CMK (cell line): ENCODE measurements at places on chromosomes 12 and 14.

DNA sequence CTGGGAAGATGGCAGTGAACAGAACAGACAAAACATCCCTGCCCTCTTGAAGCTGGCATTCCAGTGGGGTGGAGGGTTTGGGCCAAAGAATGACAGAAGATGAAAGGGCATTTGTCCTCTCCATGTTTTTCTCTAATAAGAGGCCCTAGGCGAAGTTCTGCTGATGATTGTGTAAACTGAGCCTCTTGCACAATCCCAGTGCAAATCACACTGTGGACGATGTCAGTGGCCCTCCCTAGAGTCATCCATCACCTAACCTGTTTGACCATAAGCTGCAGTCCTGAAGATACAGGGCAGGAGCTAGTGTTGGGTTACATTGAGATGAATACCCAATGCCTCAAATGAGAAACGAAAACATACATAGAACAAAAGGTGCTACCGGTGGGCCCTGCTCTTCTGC, 622.4 kb upstream of the TBX3 start:
- no peak for DNase-seq

DNA sequence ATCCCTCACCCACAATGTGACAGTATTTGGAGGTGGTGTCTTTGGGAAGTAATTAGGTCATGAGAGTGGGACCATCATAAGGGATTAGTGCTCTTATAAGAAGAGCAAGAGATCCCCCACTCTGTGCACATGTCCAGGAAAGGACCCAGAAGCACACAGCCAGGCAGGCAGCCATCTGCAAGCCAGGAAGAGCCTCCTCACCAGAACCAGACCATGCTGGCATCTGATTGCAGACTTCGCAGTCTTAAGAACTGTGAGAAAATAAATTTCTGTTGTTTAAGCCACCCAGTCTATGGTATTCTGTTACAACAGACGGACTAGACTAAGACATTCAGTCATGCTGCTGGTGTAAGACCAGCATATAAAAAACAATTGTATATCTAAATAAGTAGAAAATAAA, 69.8 kb downstream of the EFCAB11 start:
- DNase-seq, result no peak

- no peak for DNase-seq
Observed at GRCh38 chr14:99560922-99561683, 42.9 kb downstream of the CCDC85C start.

DNA sequence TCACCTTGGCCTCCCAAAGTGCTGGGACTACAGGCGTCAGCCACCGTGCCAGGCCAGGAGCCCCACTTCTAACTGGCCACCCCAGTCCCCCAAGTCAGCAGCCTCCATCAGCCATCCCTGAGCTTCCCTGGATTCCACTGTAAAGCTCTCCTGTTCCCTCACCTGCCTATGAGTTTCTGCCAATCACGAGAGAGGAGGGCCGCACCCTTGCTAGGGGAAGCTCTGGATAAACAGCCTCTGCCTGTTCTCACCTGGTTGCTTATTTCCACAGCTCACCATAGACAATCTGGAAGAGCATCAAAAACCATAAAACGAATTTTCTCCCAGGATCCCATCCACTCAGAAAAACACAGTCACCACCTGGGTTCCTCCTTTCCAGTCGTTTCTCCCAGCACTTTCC, 5.0 kb downstream of the CDCA4 start:
- DNase-seq, result no peak

DNA sequence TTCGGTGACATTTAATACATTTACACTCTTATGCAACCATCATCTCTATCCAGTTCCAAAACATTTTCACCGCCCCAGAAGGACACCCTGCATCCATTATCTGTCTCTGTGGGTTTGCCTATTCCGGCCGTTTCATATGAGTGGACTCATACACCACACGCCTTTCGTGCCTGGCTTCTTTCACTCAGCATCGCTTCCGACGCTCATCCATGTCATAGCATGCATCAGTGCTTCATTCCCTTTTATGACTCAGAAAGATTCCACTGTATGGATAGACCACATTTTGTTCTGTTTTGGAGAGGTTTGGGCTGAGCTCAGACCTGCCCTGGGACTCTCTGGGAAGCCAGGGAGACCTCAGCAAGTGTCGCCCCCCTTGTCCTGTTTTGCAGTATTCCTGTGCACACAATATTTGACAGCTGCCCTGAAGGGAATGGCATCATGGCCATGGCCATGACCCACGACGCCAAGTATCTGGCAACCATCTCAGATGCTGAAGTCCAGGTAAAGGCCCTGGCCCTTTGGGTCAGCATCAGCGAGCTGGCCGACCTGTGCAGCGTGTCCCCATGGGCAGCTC, 23.8 kb downstream of the CFAP251 start:
- no peak for DNase-seq

GRCh38 chr14:72999316-72999715, 27.6 kb downstream of the ZFYVE1 start:
- no peak for DNase-seq

GRCh38 chr12:108854451-108855283, 2.7 kb downstream of the SSH1 start:
- DNase-seq, result no peak

- no peak for DNase-seq
Observed at GRCh38 chr12:102633981-102634605, 153.7 kb upstream of the IGF1 start.

DNA sequence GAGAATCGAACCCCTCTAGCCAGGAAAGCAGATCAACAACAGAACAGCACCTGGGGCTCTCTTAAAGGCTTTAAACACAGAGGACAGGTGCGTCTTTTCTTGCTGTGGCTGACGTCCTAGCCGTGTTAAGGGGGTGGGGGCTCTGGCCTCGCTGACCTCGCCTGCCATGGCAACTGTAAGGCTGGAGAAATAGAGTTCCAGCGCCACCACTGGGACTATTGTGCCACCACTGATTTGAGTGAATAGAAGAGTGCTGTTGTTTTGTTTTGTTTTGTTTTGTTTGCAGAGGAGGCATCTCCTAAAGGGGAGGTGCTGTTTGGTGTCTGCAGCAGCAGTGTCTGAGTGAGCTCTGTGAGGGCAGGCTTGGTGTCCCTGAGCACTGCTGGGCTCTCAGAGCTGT, 34.2 kb upstream of the PRMT8 start:
- DNase-seq, result no peak

DNA sequence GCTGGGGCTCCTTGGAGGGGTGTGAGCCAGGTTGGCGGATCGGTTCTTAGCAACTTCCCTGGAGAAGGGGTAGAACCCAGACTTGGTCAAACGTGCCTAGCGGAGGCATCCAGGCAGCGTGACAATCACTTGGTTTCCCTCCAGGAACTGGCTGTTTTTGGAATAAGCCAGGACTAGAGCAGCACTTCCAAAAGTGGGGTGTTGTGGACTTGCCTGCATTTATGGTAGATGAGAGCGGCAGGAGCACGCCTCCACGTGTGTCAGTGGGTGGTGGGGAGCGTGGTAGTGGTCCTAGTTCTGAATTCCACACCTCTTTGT, 2.8 kb downstream of the PRMT8 start:
- DNase-seq, result no peak

- no peak for DNase-seq
Observed at GRCh38 chr12:27970401-27971120, 2.0 kb downstream of the PTHLH start.

DNA sequence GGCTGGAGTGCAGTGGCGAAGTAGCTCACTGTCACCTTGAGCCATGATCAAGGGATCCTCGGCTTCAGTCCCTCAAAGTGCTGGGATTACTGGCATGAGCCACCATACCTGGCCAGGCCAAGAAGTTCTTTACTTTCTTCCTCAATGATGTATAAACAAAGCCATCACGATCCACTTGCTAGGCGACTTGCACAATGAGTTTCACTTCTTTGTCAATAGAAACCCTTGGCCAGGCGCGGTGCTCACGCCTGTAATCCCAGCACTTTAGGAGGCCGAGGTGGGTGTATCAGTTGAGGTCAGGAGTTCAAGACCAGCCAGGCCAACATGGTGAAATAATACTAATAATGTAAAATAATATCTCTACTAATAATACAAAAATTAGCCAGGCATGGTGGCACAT, 14.4 kb upstream of the SPSB2 start:
- no peak for DNase-seq

GRCh38 chr14:61179061-61179690, 102.0 kb downstream of the TMEM30B start:
- DNase-seq, result no peak

DNA sequence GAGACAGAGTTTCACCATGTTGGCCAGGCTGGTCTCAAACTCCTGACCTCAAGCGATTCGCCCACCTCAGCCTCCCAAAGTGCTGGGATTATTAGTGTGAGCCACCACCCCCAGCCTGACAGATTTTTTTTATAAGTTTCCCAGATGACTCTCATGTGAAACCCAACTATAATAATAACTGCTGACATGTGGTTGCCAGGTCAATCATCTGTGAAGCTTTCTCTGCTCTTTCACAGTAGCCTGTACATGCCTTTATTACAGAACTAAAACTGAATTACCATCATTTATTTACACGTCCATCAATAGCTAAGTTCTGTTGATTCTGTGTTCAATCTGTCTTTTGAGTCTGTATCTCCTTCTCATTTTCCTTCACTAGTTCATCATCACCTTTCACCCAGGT, 218.5 kb downstream of the RPS29 start:
- no peak for DNase-seq

- DNase-seq, result no peak
Observed at GRCh38 chr12:105590571-105590970, 260.1 kb downstream of the C12orf75 start.

- DNase-seq, result no peak
Observed at GRCh38 chr14:104431929-104432541, 147.5 kb upstream of the C14orf180 start.

DNA sequence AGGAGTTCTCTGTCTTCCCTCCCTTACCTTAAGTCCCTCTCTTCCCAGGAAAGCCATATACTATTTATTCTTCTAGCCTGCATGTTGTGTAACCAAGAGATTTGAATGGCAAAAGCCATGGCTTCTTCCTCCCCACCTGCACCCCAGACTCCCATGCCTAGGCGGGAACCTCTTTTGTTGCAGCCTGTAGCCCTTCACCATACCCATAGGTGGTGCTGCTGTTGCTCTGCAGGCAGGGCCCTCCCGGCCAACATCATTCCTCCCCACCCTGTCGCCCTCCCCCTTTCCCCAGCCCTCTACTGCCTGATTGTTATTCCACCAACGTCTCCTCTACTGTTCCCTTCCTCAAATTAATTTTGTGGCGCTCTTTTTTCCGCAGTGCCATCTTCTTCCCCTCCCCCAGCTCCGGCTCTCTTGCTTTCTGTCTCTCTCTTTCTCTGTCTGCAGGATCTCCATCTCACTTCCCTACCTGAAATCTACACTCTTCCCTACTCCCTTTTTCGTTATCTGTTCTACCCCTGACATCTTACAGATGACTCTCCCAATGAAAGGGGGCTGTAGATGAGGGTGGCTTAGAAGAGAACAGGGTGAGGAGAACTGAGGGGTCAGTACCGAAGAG, 13.8 kb downstream of the NGDN start:
- no peak for DNase-seq

DNA sequence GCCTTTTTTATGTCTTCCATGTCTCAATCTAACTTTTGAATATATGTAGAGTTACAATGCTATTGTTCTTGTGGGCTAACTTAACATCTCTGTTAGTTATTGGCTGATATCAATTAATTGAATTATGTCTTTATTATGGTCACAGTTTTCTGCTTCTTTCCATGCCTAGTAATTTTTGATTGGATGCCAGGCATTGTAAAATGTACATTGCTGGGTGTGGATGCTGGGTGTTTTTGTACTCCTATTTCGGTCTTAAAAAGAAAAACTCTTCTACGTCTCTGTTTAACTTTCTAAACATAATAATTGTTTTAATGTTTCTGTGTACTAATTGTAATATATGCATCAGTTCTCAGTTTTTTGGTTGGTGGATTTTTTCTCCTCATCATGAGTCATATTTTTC, 296.1 kb upstream of the PRICKLE1 start:
- no peak for DNase-seq

DNA sequence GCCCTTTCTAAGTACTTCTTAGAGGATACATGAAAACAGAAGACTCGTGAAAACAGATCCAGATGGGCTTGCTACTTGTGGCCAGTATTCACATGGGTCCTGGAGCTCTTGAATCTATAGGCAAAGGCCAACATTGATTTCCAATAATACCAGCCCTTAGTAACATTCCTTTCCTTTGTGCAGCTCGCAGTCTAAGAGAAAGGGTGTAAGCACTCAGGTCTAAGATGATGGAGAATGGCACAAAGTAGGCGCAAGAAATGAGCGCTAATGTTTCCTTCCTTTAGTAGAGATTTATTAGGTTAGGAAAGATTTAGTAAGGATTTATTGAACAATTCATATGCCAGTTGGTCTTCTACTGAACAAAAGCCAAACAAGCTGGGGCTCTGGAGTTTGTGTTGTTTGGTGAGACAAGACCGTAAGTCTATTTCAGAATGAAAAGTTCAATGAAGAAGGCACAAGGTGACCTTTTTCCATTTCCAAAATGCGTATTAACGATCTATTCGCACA, 525 bp downstream of the RNU6-8 start:
- DNase-seq, result no peak

GRCh38 chr12:41699658-41700057, 445.0 kb downstream of the GXYLT1 start:
- no peak for DNase-seq

DNA sequence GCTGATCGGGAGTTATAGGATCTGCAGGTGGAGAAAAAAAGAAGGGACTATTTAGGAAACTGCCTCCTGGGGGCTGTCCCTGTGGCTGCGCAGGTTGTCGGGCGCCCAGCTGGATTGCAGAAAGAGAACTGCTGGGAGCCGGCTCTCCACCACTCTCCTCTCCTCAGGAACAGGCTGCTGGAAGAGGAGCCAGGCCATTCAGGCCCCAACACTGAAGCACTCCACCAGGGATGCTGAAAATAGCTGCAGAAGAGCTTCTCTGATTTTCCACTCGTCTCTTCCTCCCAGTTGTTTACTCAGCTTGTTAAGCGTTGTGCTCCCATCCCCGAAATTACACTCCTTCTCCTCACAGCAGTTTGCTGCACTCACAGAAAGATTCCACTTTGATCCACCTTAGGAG, 347.3 kb downstream of the GLT1D1 start:
- DNase-seq, result no peak

DNA sequence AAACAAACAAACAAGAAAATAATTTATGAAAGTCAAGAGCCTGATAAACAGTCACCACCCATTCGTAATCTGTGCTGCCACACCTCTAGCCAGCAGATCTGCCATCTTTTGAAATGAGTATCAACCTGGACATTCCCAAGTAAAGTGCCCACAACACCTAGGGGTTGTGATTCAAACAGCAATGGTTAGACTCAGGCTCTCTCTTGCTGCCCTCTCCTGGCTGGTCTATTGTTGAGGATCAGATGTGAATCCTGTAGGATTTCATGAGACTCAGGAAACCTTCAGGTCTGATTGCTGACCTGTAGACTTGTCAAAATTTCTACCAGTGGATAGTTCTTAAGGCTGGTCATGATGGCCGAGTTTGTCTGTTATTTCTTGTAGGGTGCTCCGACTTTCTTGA, 26.8 kb downstream of the DGLUCY start:
- no peak for DNase-seq
